Uterus (tissue), 4 donors: ENCODE measurements at places on chromosomes 7 and 10. TPM values are rescaled to one million over a fixed set of nuclear protein-coding genes. Genes with fewer than 3 reads are reported as not detected.
A peak's percentile ranks its signal among the peaks of the same experiment; 100 is the strongest.

The SSBP1 gene
- 85.4 TPM for total RNA-seq

- DNase-seq, result no peak
- H3K4me1 ChIP-seq, result no peaks in the 10 kb centered on the region
- peak overlapping the region; percentile 8 for H3K27ac ChIP-seq
- no peaks in the 10 kb centered on the region for H3K27me3 ChIP-seq
Observed at GRCh38 chr10:24706479-24707118, 17.1 kb downstream of the ARHGAP21 start.

The PLCE1 gene
- 7.1 TPM for total RNA-seq

The DOCK1 gene
- total RNA-seq, result 130 TPM

DNA sequence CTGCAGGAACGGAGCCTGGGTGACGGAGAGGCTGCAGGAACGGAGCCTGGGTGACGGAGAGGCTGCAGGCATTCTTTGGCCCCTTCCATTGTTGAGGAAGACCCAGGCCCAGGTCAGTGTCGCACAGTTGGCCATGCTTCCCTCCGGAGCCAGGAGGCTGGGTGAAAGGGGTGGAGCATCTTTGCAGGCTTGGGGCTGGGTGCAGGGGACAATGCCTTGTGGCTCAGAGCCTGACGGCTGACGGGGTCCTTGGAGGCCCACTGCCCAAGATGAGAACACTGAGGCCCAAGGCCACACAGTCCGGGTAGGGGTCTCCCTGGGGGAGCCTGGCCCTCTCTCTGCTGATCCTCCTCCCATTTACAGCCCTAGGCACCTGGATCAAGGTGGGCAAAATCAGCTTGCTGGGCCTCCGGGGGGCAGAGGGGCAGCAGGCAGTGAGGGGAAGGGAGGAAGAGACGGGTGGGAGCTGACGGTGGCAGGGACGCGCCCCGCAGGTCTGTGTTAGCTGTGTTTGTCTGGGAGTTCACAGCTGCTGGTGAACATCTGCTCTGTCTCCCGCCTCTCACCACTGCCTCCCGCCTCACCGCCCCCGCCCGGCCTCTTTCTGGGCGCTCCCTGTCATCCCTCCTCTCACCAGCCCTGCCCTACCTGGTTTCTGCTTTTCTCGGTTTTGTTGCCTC lies 30.6 kb upstream of the PCBD1 start:
- H3K4me3 ChIP-seq, result no peak overlapping the region
- no peaks in the 10 kb centered on the region for H3K36me3 ChIP-seq
- H3K27ac ChIP-seq, result no peak overlapping the region
- DNase-seq, result no peak
- H3K27me3 ChIP-seq, result no peaks in the 10 kb centered on the region
- no peaks in the 10 kb centered on the region for H3K4me1 ChIP-seq

DNA sequence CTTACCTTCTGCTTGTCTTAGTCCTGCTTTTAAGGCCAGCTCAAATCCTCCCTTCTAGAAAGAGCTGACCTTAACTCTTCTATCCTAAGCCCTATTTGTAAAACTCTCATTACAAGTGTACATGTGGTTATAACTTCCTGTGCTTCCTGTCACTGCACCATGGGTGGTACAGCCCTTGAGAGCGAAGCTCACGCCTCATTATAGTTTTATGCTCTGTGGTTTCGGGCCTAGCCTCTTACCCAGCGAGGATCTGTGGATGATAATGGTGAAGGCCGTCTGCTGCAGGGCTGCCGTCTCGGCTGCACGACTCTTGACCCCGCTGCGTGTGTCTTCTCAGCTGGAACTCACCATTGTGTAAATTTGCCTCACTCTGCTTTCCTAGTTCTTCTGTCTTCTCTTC lies 74.6 kb downstream of the CUL1 start:
- no peaks in the 10 kb centered on the region for H3K4me1 ChIP-seq
- no peak for DNase-seq
- no peak overlapping the region for H3K4me3 ChIP-seq
- no peak overlapping the region for H3K27ac ChIP-seq

- no peak for DNase-seq
- H3K4me1 ChIP-seq, result no peaks in the 10 kb centered on the region
- no peak overlapping the region for H3K4me3 ChIP-seq
- no peaks in the 10 kb centered on the region for H3K27me3 ChIP-seq
- no peak overlapping the region for H3K27ac ChIP-seq
Observed at GRCh38 chr10:11397980-11398580, 213.4 kb downstream of the USP6NL start.
